ENCODE measurements at places on chromosomes 4 and X.

DNA sequence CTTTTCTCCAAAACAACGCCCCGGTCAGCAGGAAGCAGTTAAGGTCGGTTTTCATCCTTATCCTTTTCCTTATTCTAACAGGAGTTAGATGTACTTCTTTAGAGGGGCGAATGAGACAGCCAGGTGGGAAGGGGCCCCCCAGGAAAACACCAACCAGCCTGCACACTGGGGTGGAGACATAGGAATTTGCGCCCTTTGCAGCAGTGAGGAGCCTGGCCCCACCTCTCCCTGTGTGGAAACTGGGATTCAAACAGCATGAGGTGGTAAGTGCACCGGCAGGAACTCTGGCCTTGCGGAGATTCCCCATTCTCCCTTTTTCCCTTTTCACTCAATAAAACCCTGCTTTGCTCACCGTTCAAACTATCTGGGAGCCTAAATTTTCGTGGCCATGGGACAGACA lies 8.0 kb upstream of the FAM47C start:
- DNase-seq = no peak

- DNase-seq = no peak
Measured at GRCh38 chrX:145881175-145881995, 63.8 kb downstream of the SLITRK2 start.

DNA sequence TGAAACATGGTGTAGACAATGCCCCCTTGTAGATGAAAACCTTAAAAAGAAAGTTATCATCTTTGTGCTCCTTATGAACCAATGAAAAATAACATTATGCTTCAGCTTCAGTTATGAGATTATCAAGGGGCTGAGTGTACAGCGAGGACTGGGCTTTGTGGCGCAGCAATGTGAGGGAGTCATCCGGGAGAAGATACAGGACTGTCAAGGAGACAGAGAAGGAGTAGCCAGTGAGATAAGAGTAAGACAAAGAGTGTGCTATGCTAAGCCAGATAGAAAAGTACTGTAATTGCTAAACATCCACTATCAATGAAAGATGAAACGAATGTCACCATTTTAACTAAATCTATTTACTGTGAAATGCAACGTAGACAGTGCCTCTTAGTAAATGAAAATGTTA lies 3.6 kb upstream of the KLHL15 start:
- DNase-seq = no peak

- no peak for DNase-seq
Measured at GRCh38 chr4:90718931-90719330, 591.7 kb downstream of the CCSER1 start.

DNA sequence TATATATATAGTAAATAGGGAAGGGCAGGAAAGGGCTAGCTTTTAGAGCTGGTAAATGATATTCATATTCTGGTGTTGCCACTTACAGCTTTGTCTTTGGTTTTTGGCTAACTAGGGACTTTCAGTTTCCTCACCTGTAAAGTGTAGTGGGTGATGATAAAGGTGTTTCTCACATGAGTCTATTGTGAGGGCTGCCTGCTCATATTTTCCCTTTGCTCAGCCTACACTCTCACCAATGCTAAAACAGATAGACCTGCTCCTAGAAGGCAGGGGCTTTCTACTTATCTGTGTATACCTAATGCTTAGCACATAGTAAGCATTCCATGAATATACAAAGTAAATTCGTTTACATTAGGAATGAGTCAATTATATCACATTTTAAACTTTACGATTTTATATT lies 137.2 kb upstream of the HS3ST1 start:
- DNase-seq = no peak

DNA sequence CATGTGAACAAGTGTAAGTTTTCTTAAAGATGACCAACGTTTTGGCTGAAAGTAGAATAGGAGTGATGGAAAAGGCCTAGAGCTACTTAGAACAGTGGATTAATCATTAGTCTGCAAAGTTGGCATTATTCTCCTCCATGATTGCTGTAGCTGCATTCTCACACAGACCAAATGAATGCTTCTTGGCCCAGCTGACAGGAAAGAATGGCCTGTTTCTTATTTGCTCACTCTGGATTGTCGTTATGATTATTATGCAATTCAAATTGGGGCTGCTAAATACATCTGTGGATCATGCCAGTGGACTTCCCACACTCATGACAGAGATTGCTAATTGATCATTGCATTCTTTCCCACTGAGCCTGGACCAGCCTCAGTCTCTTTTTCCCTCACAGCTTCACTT lies 285.0 kb downstream of the STIM2 start:
- DNase-seq = no peak

GRCh38 chr4:169438057-169438480 lies 167.3 kb upstream of the SH3RF1 start:
- DNase-seq = no peak

- DNase-seq = no peak
Measured at GRCh38 chr4:6964858-6965257, 55.2 kb downstream of the TBC1D14 start.

Measured in NCI-H2081 (cell line).